Ascending aorta (tissue), 2 donors: ENCODE measurements at places on chromosomes 7 and 10. TPM values are rescaled to one million over a fixed set of nuclear protein-coding genes. Genes with fewer than 3 reads are reported as not detected.

DNA sequence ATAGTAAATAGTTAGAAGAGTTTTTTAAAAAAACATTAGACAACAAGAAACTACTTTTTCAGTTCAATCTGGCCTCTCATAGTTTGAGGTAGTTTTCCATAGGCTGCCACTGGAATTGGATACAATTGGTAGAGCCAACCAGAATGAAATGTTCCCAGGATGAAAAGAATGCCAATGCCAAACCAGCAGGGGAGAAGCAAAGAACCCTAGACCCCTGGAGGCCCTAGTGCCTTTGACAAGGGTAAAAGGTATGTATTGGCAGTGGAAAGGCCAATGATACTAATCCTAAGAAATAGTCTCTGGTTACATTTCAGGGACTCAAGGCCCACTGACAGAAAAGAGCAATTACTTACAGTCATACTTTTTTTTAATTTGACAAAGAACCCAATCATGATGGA is 77.4 kb upstream of the SEM1 start:
- no peak for DNase-seq

The TMEM139 gene
- 11.5 TPM for total RNA-seq

DNA sequence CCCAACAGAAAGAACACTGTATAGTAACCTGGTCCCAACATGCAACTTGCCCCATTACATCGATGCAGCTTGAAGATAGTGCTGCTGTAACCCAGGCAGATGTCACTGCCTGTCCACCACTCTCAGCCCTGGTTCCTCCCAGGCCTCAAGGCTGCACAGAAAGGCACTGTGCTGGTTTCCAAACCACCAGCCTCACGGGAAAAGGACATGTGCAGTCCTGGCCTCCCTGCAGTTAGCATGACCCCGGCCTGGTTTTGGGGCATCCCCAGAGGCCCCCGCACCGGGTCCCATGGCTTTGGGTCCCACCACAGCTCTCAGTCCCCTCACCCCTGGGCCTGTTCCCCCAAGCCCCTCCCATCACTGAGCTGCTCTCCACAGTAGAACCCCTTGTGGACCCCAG is 214.5 kb downstream of the TNS3 start:
- DNase-seq: no peak

The MYH16 gene
- not detected for total RNA-seq

- DNase-seq: no peak
These were observed 174.7 kb upstream of the TNRC18 start for GRCh38 chr7:5598261-5598761.

GRCh38 chr10:8315619-8316021 is 261.1 kb downstream of the GATA3 start:
- DNase-seq: no peak

The TIAL1 gene
- total RNA-seq: 35.5 TPM

- DNase-seq: no peak
These were observed 13.5 kb upstream of the PRPS1L1 start for GRCh38 chr7:18041191-18041590.

GRCh38 chr7:82443547-82444219 is at the start of gene CACNA2D1:
Gene CACNA2D1 (minus strand): TSS chr7:82443777.
- peak; percentile 90 for DNase-seq

DNA sequence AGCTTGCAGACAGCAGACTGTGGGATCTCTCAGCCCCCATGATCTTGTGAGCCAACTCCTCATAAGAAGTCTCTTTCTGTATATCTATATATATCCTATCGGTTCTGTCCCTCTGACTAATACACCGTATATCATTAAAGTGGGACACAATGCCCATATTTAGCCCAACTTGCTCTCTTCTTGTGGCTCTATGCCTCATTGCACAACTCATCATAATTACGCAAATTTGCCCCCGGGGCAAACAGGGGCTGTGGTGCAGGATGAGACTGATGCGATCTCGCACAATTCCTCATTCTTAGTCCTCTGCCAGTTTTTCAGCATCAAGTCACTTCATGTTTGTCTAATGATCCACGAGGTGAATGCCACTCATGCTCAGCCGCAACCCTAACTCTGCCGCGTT is 183.2 kb downstream of the PRPF18 start:
- no peak for DNase-seq

GRCh38 chr7:158759245-158759614 is 54.6 kb upstream of the NCAPG2 start:
- DNase-seq: no peak

DNA sequence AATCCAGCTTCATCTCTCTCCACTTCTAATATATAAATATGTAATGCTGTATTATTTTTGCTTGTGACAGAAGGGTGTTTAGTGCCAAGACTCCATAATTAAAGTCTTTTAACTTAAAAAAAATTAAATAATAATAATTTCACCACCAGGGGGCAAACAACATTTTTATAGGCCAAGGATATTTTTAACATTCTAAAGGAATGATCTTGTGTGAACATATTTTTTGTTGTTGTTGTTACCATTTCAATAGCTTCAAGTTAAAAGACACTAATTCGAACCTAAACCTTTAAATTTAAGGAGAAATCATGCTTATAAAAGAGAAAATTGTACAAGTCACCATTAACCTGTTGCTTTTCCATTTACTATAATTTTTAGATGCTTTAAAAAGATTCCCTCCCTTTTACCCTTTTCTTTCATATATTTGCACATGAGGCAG is 7.5 kb upstream of the DNAJC1 start:
- DNase-seq: no peak

- no peak for DNase-seq
These were observed 5.0 kb downstream of the TBX20 start for GRCh38 chr7:35248576-35249536.

The SPACDR gene
- total RNA-seq: not detected

DNA sequence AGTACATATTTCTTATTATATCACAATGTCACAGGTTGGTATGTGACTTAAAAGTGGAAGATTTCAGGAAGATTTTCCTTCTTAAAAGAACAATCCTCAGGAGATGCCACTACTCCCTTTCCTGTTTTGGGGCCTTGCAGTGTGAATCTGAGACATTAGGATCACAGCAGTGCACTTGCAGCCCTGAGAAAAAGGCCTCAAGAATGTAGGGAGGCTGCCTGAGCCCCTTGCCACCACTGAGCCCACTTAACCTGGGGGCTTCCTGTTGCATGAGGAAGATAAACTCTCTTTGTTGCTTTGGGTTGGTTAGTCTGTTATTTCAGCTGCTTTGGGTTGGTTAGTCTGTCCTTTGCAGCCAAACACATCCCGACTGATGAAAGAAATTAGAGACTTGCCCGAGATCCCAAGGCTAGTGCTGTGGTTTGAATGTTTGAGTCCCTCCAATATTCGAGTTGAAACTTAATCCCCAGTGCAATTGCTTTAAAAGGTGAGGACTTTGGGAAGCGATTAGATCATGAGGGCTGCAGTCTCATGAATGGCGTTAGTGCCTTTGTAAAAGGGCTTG is 151.3 kb upstream of the SP4 start:
- DNase-seq: no peak
